ENCODE measurements at places on chromosomes 5 and 9.
A peak's percentile ranks its signal among the peaks of the same experiment; 100 is the strongest.

- peak; percentile 67 for DNase-seq
These were observed 9.7 kb upstream of the C9orf152 start for GRCh38 chr9:110217656-110218099.

DNA sequence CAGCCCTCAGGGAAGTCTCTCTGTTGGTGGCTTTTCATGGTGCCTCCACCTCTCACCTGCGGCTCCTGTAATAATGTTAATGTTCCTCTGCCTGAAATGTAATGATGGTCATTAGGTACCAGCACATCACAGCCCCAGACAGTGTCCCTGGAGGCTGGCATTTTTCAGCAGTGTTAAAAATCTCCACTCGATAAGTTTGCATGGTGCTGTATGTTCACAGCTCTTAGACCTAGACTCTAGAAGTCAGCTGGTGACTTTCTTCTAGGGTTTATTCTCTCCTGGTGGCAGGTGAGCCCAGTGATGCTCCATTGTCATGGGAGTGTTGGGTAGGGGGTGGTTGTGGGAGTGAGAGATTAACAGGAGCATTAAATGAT lies 53.1 kb downstream of the GPR107 start:
- DNase-seq = no peak

GRCh38 chr9:107213561-107214028 lies 69.5 kb upstream of the RAD23B start:
- DNase-seq = no peak

- DNase-seq = no peak
These were observed 34.9 kb downstream of the WNK2 start for GRCh38 chr9:93218671-93219420.

DNA sequence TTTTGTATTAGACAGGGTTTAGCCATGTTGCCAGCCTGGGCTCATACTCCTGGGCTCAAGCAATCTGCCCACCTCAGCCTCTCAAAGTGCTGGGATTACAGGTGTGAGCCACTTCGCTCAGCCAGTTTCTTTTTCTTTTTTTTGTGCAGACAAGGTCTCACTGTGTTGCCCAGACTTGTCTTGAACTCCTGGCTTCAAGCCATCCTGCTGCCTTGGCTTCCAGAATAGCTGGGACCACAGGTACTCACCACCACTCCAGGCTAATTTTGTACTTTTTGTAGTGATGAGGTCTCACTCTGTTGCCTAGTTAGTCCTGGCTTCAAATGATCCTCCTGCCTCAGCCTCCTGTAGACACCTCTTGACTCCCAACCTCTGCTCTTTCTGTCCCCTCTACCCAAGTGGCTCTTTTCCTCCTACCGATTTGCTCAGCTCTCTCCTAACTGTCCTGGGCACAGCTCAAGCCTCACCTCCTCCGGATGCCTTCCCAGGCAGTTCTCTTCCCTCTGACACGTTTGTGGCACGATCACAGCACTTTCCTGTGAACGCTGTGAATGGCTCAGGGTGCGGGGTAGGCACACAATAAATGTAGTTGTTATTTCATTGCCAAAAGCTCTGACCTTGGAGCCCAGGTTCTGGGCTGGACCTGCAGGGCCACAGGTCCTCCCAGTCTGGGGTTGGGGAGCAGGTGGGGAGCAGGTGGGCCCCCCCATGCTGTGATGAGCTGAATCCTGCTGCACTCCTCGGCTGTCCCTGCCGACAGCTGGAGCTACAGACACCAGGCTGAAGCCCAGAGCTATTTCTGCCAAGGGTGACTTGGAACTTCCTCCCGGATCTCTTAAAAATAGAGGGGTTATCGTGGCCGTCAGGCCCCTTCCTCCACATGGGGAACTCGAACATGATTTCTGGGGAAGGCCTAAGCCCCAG lies 23.9 kb downstream of the GFI1B start:
- peak; percentile 82 for DNase-seq

- DNase-seq = no peak
These were observed 135.2 kb downstream of the PCSK1 start for GRCh38 chr5:96297867-96298266.

- no peak for DNase-seq
These were observed 34.7 kb downstream of the DIMT1 start for GRCh38 chr5:62369039-62369438.

GRCh38 chr9:73539881-73540390 lies 388.3 kb downstream of the ANXA1 start:
- DNase-seq = no peak

DNA sequence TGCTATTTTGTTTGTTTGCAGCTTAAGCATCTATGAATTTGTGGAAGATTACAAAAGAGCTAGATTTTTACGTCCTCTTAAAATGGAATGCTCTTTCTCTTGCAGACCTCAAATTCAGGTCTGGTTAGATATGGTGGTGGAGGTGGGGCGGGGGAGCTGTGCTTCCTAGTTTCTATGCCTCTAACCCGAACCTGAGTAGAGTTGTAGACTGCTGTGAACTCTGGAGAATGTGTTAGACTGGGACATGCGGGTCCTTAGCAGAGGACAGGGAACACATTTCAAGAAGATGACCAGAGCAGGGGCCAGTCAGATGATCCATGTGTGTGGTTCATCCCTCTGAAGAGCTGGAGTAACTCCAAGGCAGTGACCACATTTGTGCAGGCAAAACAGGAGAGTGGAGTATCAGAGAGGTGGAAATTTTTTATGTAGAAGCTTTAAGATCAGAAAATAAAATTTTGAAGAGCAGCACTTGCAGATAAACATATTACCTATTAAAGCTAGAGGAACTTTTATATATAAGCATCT lies 154.9 kb downstream of the FAM174A start:
- DNase-seq = no peak

DNA sequence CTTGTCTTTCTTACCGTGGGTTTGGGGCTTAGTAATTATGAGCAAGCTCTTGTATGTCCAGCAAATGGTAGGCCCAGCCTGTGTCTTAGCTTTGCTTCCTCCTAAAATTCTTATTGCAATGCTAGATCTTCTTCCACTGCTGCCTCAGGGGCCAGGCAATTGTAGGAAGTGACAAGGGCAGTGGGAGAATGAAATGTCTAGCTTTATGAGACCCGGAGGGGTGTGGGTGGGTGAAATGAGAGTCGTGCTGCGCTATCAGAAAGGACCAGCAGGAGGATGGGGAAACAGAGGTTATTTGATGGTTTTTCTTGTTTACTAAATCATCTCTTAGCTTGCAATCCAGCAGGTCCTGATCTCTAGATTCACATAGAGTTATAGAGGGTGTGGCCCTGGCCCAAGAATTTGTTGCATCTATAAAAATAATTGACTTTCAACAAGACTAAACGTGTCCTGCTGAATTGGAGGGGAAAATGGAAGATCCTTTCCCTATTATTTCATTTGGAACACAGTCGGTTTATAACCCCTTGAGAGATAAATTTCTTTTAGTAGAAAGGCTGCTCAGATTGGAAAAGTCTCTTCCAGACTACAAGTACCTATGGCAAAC lies 43.7 kb downstream of the ZNF366 start:
- no peak for DNase-seq

DNA sequence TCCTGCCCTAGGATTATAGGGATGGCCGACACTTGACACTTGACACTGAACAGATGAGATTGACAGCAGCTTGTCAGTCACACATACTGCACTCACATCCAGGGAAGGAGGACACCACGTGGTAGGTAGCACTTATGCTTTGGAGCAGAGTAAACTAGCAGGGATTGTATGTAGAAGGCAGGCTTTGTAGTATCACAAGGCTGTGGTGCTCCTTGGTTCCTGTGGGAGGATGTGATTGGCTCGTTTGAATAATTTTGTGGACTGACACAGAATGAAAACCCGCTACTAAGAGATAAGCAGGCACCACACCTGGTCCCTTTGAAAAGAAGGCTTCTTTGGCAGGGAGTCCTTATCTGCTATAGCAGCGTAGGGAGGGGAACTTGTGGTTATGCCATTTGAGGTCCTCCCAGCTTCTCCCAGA lies 63.6 kb upstream of the IL12B start:
- DNase-seq = no peak

GRCh38 chr5:105274079-105274478 lies 1711.5 kb upstream of the NUDT12 start:
- DNase-seq = no peak

GRCh38 chr5:74422671-74423070 lies 217.9 kb downstream of the ENC1 start:
- DNase-seq = no peak

GRCh38 chr9:93900436-93900819 lies 54.7 kb downstream of the BARX1 start:
- no peak for DNase-seq

- no peak for DNase-seq
These were observed 79.4 kb downstream of the AUH start for GRCh38 chr9:91282292-91282691.

DNA sequence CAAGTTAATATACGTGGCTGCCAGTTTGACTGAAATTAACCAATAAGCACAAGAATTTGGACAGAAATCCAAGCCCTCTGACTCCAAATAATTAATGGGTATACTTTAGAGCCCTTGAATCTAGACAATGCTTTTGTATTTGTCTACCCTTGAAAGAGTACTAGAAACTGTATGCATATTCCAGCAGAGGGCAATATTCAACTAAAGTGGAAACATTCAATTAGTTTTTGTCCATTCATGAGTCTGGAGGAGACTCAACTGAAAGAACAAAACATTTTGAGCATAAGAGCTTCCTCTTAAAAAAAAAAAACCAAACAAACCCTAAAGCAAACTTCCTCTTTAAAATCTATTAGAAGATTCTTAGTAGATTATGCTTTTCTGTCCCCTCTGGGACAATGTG lies 157.8 kb downstream of the ARHGEF28 start:
- peak; percentile 12 for DNase-seq

GRCh38 chr5:173237875-173238220 lies 2.8 kb upstream of the NKX2-5 start:
- DNase-seq = no peak

- DNase-seq = peak; percentile 76
These were observed 42.9 kb downstream of the OLFM1 start for GRCh38 chr9:135130207-135130976.

GRCh38 chr5:122129306-122129705 lies at the start of gene ZNF474:
Gene ZNF474, plus strand, starts transcription at chr5:122129546. Its CDS starts 22,445 bp downstream, at chr5:122151991.
- peak; percentile 28 for DNase-seq

DNA sequence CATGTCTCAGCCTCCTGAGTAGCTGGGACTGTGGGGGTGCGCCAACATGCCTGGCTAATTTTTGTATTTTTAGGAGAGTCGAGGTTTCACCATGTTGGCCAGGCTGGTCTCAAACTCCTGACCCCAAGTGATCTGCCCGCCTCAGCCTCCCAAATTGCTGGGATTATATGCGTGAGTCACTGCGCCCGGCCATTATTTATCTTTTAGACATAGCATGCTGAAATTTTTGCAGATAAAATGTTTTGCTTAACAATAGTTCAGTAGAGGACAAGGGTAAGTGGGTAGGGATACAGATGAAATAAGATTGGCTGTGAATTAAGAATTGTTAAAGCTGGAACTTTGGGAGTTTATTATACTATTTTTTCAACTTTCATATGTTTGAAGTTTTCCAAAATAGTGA lies 150.8 kb upstream of the GRHPR start:
- DNase-seq = no peak

GRCh38 chr5:111739416-111739815 lies 17.6 kb downstream of the NREP start:
- DNase-seq = no peak

All from NCI-H2171 treated with DMSO at 0.1 percent for 48 hours (cell line).